ENCODE measurements at places on chromosomes 2 and 18.

- DNase-seq: no peak
These were observed 6.8 kb downstream of the TFPI start for GRCh38 chr2:187547353-187547979.

- no peak for DNase-seq
These were observed 190.4 kb downstream of the NRP2 start for GRCh38 chr2:205872716-205873115.

GRCh38 chr18:29156531-29156930 lies 979.6 kb upstream of the CDH2 start:
- no peak for DNase-seq

GRCh38 chr2:96090196-96090926 lies 26.0 kb downstream of the ADRA2B start:
- no peak for DNase-seq

DNA sequence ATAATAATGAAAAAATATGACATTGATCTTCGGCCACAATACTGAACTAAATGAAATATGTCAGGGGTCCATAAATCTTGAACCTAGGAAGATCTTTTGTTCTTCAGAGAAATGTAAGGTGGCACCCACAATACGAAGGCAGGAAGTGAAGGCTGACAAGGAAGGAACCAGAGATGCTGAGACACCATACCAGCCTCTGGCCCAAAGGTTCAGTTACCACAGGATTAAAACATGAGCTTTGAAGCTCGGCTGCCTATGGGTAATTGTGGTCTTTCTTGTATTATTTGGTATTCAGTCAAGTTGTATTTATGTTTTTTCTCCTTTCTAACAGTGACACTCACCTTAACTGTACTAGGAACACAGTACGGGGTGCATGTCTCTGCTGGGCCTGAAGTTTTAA lies 448.8 kb upstream of the SETBP1 start:
- DNase-seq: no peak

- DNase-seq: peak; percentile 53
These were observed 82.8 kb upstream of the SEC11C start for GRCh38 chr18:59056706-59057492.

DNA sequence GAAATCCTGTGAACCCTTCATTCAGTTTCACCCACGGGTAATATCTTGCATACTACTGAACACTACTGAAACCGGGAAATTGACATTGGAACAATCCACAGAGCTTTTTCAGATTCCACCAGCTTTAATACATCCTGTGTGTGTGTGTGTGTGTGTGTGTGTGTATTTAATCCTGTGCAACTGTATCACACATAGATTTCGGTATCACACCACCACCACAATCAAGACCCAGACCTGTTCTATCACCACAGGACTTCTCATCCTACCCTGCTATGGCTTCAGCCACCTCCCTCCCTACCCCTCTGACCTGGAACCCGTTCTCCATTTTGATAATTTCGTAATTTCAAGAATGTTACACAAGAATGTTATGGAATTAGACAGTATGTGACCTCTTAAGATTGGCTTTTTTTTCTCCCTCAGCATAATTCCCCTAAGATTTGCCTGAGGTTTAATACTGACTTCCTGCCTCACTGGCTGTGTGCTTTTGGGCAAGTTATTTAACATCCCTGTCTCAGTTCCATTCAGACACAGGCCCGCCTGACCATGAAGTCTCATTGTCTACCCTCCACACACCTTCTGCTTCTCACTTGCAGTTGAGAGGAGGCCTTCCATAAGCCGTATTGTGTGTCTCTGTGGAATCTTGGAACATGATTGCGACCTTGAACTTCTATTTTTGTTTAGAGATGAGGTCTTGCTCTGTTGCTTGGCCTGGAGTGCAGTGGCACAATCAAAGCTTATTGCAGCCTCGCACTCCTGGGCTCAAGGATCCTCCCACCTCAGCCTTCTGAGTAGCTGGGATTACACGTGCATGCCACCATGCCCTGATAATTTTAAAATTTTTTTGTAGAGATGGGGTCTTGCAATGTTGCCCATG lies 14.4 kb upstream of the TMEM131 start:
- DNase-seq: no peak

GRCh38 chr2:31674446-31674845 lies 93.7 kb upstream of the SRD5A2 start:
- no peak for DNase-seq

- DNase-seq: peak; percentile 29
These were observed 416.1 kb downstream of the ARHGAP15 start for GRCh38 chr2:143545059-143545948.

DNA sequence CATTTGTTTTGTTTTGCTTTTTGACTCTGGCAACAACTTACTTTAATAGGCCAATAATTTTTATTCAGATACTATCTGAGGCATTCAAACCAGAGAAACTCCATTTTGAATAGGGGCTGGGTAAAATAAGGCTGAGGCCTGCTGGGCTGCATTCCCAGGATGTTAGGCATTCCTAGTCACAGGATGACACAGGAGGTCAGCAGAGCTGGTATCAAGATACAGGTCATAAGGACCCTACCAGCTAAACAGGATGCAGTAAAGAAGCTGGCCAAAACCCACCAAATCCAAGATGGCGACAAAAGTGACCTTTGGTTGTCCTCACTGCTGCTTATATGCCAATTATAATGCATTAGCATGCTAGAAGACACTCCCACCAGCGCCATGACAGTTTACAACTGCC lies 102.2 kb upstream of the XPO1 start:
- DNase-seq: no peak

- no peak for DNase-seq
These were observed 197.3 kb upstream of the STK17B start for GRCh38 chr2:196368546-196369225.

DNA sequence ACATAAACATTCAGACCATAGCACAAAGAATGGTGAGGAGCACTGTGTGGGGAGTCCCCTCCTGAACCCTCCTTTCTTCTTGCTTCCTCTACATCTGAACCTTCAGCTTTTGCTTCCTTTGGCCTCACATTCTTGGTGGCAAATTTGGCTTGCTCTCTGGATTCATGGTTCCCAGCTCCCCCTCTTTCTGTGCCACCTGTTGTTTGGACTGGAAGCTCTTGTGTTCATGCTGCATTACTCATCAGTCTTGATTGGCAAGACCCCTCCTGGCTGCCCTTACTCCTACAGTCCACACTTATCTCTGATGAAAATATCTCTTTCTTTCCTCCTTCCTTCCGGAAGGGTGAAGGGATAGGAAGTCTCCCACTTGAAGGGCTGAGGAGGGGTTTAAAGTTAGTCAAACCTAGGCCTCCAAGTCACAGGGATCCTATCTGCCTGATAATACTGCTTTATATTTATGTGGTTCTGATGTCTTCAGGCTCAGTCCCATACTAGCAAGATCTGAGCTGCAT lies 70.0 kb downstream of the MYO3B start:
- DNase-seq: no peak

- DNase-seq: no peak
These were observed 387.3 kb upstream of the SYT4 start for GRCh38 chr18:43664487-43665008.

- DNase-seq: no peak
These were observed 262.7 kb downstream of the SETBP1 start for GRCh38 chr18:44943311-44943881.

DNA sequence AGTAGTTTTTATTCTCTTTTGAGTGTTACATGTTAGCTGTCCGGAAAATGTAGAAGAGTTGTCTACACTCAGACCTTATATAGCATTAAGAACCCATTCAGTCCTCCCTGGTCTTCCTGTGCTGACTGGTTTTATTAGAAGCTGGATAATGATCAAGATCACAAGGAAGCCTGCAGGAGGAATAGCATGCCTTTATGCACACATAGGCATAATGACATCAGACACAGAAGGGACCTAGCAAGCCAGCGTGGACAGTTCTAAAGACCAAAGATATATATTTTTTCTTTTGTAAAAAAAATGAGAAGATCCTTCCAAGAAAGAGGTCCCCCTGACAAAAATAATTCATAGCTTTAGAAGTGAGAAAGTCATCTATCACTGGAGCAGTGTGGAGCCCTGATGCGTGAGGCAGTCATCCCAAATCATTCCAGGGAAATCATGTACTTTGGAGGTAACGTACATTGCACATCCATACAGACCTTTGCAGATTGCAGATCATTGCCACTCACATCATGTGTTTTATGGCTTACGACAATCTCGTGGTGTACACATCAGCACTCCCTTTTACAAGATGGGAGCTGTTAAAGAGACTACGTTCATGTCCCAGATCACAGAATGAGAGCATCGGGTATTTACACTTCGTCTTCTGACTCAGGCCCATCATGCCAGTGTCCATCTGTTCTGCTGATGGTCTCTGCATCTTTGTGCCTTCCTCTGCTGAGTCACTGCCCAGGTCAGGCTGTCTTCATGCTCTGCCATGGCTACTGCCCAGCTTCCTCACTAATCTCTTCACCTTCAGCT lies 334.0 kb downstream of the SOCS6 start:
- no peak for DNase-seq

DNA sequence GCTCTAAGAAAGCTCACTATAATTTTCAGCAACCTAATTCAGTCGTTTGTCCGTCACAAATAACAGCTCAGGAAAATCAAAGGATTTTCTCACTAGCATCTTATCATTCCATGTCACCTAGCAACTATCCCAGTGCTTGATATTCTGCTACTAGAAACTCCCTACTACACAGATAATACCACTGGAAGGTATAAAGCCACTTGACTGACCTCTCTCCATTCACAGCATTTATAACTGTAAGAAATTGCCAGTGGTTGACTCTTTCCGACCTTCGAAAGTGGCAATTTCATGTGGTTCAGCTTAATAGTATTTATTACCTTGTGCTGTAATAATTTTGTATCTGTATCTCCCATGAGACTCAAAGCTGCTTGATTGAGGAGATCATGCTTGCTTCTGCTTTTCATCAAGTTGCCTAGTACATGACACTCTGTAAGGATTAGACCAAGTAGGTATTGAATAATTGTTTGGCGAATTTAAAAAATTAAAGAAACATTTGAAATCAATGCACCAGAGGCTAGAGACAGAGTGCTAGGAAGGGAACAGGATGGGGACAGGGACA lies 79.6 kb upstream of the TACR1 start:
- DNase-seq: no peak

DNA sequence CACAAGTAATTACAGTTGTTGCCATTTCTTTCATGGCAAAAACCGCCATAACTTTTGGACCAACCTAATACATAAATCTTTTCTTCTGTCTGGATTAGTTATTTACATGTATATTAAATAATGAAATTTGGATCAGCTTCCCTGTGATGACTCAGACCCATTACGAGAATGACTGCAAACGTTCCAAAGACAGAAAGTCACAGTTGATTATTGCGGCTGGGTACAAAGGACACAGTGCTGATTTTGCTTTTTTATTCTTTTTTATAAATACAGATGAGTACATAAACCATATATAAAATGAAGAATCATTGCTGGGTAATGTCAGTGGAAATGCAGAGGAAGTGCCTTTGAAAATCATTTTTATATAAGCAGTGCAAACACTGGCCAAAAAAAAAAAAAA lies 126.2 kb downstream of the TWIST2 start:
- no peak for DNase-seq

GRCh38 chr2:46983065-46983801 lies 67.6 kb upstream of the MCFD2 start:
- no peak for DNase-seq

Data from CD4-positive, alpha-beta T cell treated with Interleukin-17A for 1 hour (primary cell).